GM12891 (cell line): ENCODE measurements at places on chromosomes 3 and 15.

GRCh38 chr3:78029775-78030174 lies 989.9 kb downstream of the ROBO2 start:
- DNase-seq, result no peak

- DNase-seq, result no peak
Observed at GRCh38 chr15:34786206-34786605, 9.1 kb downstream of the ACTC1 start.

GRCh38 chr3:174776123-174776522 lies 83.0 kb upstream of the NAALADL2 start:
- DNase-seq, result no peak

GRCh38 chr3:107525644-107526305 lies 3.0 kb downstream of the BBX start:
- DNase-seq, result no peak

GRCh38 chr3:128879991-128880390 lies 571 bp downstream of the ACAD9 start:
- DNase-seq, result no peak

GRCh38 chr15:88791637-88792036 lies 11.6 kb upstream of the ACAN start:
- no peak for DNase-seq

DNA sequence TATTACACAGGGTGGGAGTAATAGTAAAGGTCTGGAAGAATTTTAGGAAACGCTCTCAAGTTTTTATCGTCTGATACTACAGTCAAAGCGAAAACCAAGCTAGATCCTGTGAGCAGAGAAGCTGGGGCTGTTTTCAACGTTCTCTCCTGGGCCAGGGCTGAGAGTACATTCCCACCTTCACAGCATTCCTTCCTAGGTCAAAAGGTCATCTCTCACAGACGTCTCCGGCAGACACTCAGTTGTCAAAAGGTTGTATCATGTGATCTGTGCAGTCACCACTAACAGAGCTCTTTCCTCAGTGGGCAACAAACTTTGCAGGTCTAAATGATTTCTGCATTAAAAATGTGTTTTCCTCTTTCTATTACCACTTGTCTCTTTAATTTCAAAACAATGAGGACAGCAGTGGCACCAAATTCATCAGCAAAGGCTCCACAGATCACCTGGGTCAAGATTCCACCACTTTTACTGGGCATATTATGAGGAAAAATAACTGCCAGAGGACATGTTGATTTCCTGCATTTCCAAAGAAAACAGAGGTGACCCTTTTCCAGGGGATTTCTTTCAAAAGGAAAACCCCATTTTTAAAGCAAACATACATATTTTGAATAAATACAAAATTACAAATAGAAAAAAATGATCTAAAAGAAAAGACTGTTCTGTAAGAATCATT lies 41.9 kb downstream of the MEIS2 start:
- no peak for DNase-seq

- DNase-seq, result no peak
Observed at GRCh38 chr3:148493631-148494030, 204.1 kb upstream of the AGTR1 start.

GRCh38 chr3:22779737-22780136 lies 423.4 kb upstream of the UBE2E2 start:
- DNase-seq, result no peak

- no peak for DNase-seq
Observed at GRCh38 chr3:49668861-49669260, 5.3 kb upstream of the APEH start.

DNA sequence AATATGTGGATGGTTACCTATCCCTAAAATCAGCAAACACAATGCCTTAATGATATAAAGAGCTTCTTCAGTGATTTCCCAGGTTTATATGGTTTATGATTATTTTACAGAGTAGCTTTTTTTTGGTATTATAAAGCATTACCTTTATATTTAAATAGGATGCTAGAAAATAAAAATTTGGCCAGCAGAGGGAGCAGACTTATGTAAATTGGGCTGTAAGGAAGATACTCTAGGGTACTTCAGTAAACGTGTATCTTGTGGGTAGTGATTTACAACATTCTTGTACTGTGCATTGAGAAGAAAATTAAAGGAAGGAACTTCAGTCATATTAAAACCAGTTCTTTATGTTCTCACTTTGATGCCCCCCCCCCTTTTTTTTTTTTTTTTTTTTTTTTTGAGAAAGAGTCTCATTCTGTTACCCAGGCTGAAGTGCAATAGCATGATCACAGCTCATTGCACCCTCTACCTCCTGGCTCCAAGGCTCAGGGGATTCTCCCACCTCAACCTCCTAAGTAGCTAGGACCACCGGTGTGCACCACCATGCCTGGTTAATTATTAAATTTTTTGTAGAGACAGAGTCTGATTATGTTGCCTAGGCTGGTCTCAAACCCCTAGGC lies 167.9 kb downstream of the BBX start:
- no peak for DNase-seq

DNA sequence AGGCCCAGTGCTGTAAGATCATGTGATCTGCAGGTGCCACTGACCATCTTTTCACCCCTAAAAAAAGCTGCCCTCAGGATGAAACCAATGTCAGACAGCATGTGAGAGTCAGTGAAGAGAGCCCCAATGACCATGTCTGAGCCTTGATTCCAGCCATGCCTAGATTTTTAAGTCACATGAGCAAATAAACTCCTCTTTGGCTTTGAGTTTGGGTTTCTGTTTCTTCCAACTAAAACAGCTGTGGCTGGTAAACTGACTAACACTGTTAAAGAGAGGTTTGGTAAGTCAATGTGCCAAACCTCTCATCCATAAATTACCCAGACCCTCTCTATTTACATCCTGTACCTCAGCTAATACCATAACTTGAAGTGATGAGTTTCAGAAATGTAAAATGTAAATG lies 8.3 kb downstream of the MYO5A start:
- no peak for DNase-seq

DNA sequence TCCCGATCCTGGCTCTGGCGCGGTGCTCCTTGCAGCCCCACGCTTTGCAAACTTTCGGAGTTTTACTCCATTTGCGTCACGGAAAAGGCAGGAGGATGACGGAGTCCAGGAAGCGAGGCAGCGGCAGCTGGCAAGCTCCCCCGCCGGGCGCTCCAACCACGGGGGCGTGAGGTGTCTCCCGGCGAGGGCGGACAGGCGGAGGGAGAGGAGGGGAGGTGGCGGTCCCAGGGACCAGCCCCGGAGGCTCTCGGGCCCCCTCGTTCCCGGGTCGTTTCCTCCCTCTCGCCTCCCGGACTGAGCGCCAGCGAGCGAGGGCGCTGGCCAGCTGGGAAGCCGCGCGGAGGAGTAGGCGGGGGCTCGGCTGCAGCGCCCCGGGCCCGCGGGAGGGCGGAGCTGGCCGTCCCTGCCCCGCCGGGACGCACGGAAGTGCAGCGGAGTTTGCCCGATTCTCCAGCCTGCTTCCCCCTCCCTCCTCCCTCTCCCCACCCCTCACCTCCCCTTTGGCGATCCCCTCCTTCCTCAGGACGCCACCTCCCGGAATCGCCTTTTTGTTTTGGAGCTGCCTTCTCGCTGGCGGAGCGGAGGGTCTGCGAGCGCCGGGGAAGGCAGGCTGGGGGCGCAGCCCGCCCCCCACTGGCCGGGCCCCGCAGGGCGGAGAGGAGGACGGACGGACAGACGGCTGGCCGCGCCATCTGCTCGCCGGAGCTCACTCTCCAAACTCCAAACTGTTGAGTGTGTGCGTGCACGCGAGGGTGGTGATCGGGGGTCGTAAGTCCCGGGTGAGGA lies at the start of gene SNX33:
TSS of gene SNX33 (plus strand) at position 543 of the 786 bp plus-strand sequence. CDS start 1,191 bp downstream, outside the sequence.
- peak; percentile 68 for DNase-seq

GRCh38 chr3:186678604-186679003 lies 12.8 kb downstream of the HRG start:
- DNase-seq, result no peak

- no peak for DNase-seq
Observed at GRCh38 chr3:50885070-50885850, 210.5 kb downstream of the DOCK3 start.

DNA sequence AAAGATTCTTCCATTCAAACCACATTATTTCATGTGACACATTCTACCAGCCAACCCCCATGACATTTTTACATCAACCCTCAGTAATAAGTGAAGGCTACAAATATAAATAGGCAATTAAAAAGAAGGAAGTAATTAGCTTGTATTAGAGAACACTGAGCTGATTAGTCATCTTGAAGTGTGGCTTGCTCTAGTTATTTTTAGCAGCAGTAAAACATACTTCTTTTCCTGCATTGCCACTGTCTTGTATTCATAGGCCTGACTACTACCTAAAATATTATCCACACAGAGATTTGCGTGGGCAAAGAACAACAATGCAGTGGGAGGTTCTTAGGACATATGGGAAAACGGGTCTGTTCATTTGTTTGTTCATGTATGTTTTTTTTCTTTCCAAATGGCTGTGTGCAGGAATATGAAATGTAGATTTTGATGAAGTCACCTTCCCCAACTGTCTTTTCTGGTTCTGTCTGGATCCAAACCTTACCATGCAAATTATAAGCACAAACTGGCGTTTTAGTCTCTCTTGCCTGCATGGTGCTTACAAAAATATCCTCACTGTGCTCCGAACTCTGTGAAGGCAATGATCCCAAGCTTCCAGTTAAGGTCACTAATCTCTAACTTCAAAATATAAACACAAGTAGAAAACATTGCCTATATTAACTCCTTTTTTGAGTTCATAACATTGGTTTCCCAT lies 31.5 kb upstream of the TM4SF4 start:
- no peak for DNase-seq

- no peak for DNase-seq
Observed at GRCh38 chr15:35546511-35547381, 781 bp upstream of the DPH6 start.
